ENCODE measurements at places on chromosomes 2 and 18.

DNA sequence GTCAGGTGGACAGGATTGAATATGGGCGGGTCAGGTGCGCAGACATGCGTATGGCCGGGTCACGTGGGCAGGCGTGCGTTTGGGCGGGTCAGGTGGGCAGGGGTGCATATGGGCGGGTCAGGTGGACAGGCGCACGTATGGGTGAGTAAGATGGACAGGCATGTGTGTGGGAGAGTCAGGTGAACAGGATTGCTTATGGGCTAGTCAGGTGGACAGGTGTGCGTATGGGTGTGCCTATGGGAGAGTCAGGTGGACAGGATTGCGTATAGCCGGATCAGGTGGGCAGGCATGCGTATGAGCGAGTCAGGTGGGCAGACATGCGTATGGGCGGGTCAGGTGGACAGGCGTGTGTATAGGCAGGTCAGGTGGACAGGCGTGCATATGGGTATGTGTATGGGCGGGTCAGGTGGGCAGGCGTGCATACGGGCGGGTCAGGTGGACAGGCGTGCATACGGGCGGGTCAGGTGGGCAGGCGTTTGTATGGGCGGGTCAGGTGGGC lies 30.3 kb upstream of the KLF11 start:
- DNase-seq: no peak

GRCh38 chr2:119786295-119786694 lies 26.6 kb downstream of the PTPN4 start:
- DNase-seq: no peak

DNA sequence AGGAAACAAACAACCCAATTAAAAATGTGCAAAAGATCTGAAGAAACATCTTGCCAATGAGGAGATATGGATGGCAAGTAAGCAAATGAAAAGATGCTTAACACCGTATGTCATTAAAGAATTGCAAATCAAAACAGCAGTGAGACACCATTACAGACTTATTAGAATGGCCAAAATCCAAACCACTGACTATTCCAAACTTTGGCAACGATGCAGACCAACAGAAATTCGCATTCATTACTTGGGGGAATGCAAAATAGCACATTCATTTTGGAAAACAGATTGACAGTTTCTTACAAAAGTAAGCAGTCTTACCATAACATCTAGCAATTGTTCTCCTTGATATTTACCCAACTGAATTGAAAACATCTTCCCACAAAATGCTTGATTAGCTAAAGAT lies 1118.7 kb downstream of the SUCLG1 start:
- DNase-seq: no peak

DNA sequence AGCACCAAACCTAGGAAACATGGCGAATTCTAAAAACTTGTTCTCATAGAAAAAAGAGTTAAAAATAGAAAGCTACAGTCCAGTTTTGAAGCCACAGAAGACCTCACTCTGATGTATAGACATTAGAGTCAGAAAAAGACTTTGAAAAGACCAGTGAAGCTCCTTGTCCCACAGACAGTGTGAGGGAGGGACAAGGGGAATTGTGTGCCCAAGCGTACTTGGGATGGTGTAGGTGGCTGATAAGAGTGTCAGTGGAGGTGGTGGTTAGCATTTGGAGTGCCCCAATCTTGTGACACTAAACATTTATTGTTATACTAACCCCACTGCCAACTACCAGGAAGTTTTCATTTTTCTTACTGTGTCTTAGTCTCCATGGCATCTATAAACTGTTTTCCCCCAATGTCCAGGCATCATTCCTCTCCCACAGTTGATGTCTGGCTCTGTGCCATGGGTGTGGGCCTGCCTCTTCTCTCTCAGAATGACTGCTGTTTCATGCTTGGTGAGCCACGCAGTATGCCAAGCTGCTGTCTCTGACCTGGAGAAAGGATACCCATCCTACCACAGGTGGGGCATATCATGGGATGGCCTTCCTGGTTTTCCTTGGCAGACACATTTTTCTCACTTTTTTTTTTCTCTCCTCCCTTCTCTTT lies 161.4 kb downstream of the RPIA start:
- DNase-seq: no peak

DNA sequence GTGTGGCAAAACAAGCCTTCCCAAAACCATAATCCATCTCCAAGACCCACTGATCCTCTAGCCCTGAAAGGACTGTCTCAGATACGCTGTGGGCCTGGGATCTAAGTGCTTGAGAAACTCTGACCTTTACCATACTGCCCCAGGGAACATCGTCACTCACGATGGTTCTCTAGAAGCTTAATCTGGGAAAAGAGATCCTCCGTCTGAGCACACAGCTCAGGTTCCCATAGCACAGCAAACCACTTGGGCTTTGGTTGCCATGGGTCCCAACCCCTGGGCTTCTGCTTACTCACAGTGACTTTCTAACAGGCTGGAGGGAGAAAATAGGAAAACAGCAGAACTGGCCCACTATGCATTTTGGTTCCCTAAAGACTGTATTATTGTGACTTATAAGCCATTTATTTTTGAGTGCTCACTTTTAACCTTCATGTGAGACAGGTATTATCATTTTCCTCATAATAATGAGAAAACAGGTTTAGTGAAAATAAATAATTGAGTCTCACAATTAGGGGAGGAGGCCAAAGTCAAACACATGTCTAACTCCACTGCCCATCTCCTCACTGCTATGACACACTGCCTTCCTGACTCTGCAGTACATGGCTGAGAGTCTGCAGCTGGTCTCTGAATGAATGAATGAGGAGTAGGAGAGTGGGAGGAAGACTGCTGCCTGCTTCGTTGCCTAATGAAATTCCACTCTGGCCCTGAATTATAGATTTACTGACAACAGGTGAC lies 46.7 kb downstream of the REEP1 start:
- no peak for DNase-seq

All from non-pigmented ciliary epithelial cell (primary cell).